ENCODE measurements at places on chromosomes 11 and 22.
A peak's percentile ranks its signal among the peaks of the same experiment; 100 is the strongest.

- no peak for DNase-seq
These were observed 2.3 kb upstream of the TIRAP start for GRCh38 chr11:126280595-126280994.

DNA sequence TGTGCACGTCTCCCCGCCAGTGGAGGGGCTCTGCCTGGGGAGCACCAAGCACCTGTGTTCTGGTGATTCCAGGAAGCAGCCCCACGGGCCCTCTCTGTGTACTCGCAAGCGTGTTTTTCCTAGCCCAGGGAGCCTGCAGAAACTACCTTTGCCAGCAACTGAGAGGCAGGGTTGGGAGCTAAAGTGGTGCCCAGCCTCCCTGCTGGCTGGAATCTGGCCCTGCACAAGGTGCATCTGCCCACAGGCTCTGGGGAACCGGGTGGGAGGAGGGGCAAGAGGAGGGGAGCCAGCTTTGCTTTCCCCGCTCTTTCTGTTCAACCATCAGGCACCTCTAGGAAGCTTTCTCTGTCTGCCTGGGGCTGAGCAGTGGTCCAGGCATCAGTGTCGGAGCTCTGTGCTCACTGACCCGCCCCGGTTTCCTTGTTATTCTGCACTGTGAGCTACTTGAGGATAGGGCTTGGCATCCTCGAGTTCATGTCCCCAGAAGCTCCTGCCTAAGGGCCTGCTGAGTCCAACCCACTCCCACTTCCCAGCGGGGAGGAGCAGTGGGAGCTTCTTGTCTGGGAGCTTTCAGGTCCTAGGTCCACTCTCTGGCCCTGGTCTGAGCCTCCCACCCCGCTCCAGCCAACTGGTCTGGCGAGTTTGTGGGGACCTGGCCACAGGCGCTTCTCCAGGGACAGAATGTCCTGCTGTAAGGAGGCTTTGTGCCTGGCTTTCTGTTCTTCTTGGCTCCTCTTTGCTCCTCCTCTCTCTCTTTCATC is 14.9 kb downstream of the DAGLA start:
- DNase-seq: no peak

DNA sequence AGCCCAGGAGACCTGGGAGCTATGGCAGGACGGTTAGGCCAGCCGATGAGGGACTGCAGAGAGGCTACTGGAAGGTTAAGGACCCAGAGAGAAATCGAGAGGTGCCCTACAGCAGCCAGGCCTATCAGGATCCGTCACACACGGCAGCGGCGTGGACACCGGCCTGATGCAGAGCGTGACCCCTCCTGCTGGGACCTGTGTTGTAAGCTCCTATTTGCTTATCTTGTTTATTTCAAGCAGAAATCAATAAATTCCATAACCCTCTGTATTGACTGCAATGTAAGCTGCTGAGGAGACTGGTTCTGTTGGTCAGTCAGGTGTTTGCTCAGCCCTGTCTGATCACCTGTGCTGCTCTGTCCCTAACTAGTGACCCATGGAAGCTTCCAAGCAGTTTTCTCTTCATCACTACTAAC is 39.9 kb downstream of the PPP2R1B start:
- DNase-seq: no peak

DNA sequence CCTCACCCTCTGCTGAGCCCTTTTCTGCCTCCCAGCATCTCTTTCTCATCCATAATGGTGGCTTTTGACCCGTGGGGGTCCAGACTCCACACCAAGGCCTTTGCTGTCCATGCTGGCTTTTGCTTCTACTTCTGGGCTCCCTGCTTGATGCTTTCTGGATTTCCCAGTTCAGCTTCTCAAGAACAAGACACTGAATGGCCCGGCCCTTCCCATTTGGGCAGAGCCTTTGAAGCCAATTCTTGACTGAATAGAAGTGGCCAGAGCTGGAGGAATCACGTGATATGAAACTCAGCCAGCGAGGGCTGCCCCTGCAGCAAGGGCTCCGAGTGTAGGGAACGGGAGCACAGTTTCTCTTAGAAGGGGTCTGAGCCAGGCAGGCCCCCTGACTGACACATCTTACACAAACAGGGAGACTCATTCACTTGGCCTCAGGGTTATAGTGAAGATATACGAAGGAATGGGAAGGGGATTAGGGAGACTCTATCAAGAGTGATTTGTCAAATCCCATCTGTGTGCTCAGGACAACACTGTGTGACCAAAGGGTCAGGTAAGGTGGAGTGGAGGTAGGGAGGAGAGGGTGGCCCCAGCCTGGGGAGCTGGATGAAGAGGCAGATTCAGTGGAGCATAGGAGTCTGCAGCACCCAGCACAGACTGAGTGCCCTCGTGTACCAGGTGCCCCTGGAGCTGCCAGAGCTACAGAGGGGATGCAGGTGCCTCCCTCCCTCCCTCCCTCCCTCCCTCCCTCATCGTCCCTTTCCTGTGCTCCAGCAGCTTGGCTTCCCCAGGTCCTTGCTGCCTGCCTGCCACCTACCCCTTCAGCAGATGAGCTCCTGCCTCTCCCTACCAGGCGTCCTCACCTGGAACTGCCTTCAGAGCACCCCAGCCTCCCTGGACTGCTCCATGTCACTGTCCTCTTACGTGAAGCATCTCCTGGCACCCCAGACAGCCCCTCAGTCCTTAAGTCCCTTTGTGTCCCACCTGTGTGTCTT is 106.0 kb downstream of the TRIM29 start:
- DNase-seq: no peak

- peak; percentile 86 for DNase-seq
These were observed 269.9 kb upstream of the SORL1-AS1 start for GRCh38 chr11:121722431-121723245.

DNA sequence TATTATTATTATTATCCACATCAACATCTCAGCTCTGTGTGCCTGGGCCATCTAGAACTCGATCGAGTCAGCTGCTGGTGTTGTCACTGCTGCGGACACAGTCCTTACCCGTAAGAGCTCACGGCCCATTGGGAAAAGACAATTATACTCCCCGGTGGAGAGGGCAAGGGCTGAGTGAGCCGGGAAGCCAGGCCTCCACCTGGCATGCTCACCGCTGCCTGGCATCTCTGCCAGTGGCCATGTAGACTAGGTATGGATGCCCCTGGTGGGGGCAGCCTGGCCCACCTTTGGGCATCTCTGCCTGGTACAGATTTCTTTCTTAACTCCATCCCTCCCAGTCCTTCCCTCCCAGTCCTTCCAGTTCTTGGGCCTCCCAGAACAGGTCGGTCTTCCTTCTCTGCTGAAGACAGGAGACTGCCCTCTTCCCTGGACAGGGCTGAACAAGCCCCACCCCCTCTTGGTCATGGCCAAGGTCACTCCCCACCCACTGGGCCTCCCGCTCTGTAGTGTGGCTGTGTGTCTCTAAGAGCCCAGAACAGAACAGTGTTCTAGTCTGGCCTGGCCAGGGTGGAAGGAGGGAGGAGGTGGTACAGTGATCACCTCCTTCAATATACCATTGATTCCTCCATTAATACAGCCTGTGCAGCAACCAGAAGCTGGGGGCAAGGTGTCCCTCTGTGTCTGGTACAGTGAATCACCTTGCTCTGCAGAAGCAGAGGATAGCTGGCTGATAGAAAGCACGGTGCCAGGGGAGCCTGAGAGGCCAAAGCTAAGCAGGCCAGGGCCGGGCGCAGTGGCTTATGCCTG is 57.7 kb downstream of the FLRT1 start:
- DNase-seq: no peak

DNA sequence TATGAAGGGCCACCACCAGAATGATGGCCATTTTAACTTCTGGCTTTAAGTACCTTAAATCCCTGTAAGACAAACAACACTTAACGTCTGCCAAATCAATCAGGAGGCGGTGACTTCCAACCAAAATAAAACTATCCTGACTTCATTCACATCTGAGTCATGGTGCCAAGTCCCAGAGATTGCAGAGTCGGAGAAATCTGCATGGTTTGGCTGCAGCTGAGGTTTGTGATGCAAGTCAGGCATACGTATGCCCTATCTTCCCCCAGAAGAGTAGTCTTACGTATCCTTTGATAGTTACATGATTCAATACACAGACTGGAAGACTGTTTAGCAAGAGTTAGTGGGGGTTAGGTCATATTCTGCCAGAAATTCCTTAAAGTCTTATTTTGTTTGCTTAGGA is 1.7 kb upstream of the GAB2 start:
- peak; percentile 97 for DNase-seq

- DNase-seq: peak; percentile 76
These were observed 590.5 kb downstream of the ETS1 start for GRCh38 chr11:127996825-127997224.

GRCh38 chr11:112367895-112368294 is 107.2 kb upstream of the PLET1 start:
- no peak for DNase-seq

DNA sequence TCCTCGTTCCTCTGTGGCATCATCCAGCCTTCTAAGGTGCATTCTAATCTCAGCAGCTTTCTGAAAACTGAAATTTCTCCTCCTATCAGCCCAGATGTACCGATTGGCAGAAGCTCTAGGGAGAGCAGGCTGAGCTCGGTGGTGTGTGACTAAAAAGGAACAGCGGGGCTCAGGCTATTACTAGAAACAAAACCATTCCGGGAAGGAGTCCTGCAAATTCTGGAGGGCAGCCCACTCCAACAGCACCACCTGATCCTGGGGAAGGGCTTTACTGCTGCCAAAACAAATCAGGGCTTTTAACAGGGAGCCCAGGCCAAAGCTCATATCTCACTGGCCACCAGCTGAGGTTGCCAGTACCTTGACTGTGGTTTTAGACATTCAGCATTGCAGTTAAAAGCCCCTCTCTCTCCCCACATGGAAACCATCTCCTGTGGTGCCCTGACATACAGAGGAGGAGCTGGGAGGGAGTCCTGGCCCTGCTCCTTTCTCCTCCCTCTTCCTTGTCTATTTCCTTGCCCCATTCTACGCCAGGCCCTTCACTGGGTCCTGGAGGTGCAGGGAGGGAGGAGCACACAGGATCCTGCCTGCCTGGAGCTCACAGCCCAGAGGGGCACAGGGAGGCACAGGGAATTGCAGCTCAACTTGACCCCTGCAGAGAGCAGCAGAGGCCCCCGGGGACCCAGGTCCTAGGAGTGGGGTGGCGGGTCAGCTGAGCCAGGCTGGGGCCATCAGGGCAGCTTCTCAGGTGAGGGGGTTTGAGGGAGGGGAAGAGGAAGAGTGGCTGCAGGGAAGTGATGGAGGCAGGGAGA is 889 bp downstream of the PLAAT4 start:
- DNase-seq: peak; percentile 59

- no peak for DNase-seq
These were observed 848.2 kb downstream of the BRD1 start for GRCh38 chr22:48979482-48979881.

GRCh38 chr11:94558468-94558867 is 8.7 kb upstream of the PIWIL4 start:
- no peak for DNase-seq

DNA sequence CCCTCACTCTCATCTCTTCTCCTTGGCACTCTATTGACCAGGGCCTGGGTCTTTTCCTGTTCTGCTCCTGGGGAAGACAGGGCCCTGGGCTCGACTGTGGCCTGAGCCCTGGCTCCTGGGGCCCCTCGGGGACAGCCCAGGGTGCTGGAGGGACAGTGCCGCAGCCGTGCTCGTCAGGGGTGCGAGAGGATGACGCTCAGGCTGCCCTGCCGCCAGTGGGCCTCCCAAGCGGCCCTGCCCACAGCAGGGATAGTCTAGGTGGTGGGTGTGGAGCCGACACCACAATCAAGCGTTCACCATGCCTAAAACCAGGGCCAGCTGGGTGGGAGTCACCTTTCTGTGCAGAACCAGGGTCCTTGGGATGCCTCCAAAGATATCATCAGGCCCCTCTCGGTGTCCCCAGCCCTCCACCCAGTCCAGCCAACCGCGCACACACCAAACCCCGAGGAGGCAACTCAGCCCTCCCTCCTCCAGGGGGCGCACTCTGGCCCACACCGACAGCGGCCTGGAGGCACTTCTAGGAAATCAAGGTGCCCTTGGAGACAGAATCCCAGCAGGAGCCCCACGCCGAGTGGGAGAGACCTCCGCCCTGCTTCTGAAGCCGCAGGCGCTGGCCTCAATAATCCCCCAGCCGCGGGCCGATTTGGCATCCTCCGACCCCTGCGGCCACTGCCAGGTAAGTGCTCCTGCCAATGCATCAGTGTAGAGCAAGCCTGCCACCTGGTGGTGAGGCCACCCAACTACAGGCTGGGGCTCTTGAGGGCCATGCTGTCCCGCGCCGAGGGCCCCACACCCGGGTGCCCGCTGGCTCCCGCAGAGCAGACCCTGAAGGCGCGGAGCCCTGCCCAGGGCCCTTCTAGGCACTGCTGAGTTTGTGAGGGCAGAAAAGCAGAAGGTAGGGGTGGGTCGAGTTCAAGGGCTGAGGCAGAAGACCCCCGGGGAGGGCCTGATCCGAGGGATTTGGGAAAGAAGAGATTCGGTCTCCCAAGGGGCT is 496.4 kb downstream of the BUD13 start:
- DNase-seq: peak; percentile 25

GRCh38 chr11:33778675-33779074 is 4.4 kb upstream of the FBXO3 start:
- peak; percentile 85 for DNase-seq

DNA sequence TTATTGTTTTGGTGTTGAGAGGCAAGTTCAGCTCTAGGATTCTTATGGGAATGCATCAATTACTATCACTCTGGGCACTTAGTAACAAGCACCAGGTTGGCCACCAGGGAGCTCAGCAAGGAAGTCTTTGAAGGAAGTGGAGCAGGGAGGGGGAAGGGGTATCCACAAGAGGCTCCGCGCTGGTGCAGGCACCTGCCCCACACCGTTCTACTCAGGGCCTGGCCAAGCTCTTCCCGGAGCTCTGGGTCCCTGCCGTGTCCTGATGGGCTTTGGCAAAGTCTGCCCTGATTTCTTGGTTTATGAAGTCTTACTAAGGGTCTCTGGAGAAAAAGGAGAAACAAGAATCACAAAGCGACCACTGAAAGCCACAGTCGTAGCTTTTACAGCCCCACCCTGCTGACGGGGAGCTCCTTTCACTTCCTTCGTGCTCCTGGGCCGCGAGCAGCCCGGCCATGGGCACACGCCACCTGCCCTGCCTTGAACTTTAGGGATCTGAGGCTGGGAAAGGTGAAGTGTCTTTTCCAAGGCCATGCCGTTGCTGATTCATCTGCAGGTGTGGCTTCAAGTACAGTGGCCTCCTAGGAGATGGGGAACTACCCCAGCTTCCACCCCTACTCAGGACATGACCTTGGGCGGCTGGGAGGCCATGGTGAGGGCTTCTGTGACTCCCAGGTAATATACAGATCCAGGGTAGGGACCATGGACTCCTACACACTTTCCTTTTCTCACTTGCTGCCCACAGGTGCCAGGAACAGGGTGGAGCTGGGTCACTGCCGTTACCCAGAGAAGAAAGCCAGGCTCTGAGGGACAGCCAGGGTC is 15.9 kb upstream of the LRRC32 start:
- DNase-seq: no peak

DNA sequence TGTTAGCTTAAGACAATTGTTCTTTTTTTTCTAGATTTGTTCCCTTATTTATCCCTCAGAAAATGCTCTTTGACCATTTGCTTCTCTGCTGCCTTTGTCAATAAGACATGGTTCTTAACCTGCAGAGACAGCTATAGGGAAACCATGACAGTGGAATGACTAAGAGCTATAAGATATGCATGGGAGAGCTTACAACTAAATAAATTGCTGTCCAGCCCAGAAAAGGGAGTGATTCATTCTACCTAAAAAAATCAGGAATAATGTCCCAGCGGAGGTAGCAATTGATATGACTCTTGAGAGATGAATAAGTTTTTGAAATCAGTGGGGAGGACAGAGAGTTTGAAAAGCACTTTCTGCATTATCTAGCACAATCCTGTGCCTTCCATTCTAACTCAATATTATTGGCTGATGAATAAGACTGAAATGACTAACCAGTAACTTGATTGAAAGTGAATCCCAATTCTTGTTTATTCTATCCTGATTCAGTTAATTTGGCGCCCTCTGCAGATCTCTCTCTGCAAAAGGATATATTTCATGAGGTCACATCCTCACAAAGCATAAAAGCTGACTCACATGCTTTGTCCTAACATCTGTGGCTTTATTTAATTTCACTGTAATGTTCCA is 680.5 kb upstream of the API5 start:
- DNase-seq: peak; percentile 4

- no peak for DNase-seq
These were observed 66.7 kb downstream of the HSD17B12 start for GRCh38 chr11:43747130-43747802.
